ENCODE measurements at places on chromosomes 13 and 19. TPM values are rescaled to one million over a fixed set of nuclear protein-coding genes. Genes with fewer than 3 reads are reported as not detected.

DNA sequence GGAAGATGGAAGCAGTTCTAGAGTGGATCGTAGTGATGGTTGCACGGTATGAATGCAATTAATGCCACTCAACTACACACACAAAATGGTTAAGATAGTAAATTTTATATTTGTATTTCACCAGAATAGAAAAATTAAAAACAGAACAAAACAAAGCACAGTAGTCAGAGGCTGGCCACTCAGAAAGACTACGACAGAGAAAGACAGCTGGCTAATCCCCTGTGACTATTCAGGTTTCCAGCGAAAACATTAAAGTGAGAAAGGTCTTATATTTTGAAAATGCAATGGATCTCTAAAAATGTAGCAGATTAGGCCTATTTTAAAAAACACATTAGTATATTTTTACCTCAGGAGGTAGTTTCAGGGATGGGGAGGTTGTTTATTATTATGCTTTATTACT is 131.3 kb upstream of the POSTN start:
- H3K27ac ChIP-seq = no peak overlapping the region
- H3K36me3 ChIP-seq = no peaks in the 10 kb centered on the region
- no peak overlapping the region for H3K4me3 ChIP-seq

- DNase-seq = peak; percentile 94
- no peak within 1 kb of the TSS for H3K4me3 ChIP-seq
- H3K27ac ChIP-seq = no peak within 1 kb of the TSS
- H3K36me3 ChIP-seq = no peaks in the 10 kb centered on the region
These were observed at the start of gene ZNF835 for GRCh38 chr19:56671613-56671994. Gene ZNF835, minus strand, starts transcription at chr19:56671757. Its CDS starts 6,559 bp downstream, at chr19:56665198.

DNA sequence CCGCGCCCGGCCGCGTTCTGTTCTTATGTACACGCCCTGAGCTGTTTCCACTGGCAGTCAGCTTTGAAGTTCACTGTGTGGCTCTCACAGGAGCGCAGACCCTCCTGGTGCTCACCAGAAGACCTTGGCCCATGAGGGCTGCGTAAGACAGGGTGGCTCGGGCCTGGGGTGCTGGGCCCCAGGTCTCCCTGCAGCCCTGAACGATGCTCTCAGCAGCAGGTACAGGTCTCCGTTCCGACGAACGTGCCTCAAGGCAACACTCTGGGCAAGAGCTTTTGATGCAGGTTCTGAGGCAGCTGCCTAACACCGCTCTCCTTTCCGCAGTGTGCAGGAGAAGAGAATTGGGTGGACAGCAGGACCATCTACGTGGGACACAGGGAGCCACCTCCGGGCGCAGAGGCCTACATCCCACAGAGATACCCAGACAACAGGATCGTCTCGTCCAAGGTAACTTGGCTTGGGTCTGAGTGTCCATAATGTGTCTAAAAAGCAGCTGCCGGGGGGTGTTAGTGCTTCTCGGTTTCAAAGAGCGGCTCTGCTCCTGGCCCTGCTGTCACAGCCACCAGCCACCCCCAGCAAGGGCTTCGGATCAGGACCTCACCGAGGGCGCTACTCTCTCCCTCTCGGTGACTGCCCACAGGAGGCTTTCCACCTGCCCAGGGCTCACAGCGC is 95.1 kb downstream of the ATP11A start:
- no peaks in the 10 kb centered on the region for H3K27me3 ChIP-seq
- DNase-seq = no peak
- H3K4me3 ChIP-seq = no peak overlapping the region

GRCh38 chr19:20612711-20613316 is 47.2 kb upstream of the ZNF737 start:
- no peak for DNase-seq
- H3K4me1 ChIP-seq = no peaks in the 10 kb centered on the region
- no peaks in the 10 kb centered on the region for H3K27me3 ChIP-seq
- no peak overlapping the region for H3K27ac ChIP-seq
- H3K4me3 ChIP-seq = peak overlapping the region; percentile 53
- no peaks in the 10 kb centered on the region for H3K36me3 ChIP-seq

OLFM2 gene
- polyA plus RNA-seq = 10.7 TPM

DNA sequence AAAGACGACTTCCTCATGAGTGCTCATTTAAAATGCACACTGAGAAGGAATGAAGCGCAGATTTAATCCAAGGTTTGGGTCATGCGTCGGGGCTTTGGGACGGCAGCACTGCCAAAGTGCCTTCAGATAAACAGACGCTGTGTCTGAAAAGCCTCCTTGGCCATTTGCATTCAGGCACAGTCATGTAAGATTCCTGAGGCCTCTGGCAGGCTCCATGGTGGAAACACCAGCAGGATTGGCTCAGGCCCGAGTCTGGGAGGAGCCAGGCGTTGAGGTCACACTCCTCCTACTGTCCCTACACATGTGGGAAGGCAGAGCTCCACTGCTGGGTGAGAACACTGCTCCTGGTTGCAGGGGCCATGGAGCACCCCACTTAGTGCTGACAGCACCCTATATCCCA is 113.3 kb upstream of the KL start:
- no peak for DNase-seq
- H3K36me3 ChIP-seq = no peaks in the 10 kb centered on the region
- peaks cover 8% of the 10 kb centered on the region for H3K4me1 ChIP-seq
- no peak overlapping the region for H3K4me3 ChIP-seq
- H3K27ac ChIP-seq = no peak overlapping the region

CELF5 gene
- polyA plus RNA-seq = 0.33 TPM

DNA sequence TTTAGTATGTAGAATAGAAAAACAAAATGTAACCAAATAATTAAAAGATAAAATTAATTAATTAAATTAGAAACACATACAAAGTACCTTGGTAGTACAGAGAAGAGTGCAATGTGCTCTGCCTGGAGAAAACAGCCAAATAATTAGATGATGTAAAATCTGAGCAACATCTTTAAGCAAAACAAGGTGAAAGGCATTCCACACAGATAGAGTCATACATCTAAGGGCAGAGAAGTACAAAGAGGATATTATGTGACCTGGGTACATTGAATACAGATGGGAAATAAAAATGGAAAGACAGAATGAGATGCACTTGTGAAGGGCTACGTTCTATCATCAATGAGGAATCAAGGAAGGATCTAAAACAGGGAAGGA is 25.2 kb upstream of the FNDC3A start:
- no peaks in the 10 kb centered on the region for H3K27me3 ChIP-seq
- H3K27ac ChIP-seq = peak overlapping the region; percentile 93
- DNase-seq = no peak
- H3K4me1 ChIP-seq = peaks cover 5% of the 10 kb centered on the region
- no peak overlapping the region for H3K4me3 ChIP-seq

RYR1 gene
- under 0.01 TPM for polyA plus RNA-seq

DNA sequence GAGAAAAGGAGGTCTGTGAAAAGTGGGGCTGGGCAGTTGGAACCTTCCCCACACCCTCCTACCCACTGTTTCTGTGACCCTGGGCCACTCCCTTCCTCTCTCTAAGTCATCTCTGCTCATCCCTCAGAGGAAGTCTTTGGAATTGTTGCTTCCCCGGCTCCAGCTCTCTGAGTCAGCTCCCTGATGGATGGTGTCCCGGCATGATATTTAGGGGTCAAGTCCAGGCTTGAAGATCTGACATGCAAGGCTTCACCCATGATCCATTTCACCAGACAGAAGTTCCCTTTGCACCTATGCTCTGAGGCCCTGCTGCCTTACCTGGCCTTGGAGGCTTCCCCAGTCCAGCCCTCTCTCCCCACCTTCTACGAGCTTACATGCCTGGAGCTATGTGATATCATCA is 13.3 kb downstream of the EXOC3L2 start:
- H3K27me3 ChIP-seq = peaks cover 40% of the 10 kb centered on the region
- H3K4me3 ChIP-seq = no peak overlapping the region
- no peaks in the 10 kb centered on the region for H3K36me3 ChIP-seq
- H3K4me1 ChIP-seq = no peaks in the 10 kb centered on the region

- peaks cover 24% of the 10 kb centered on the region for H3K36me3 ChIP-seq
- no peak for DNase-seq
- H3K4me1 ChIP-seq = no peaks in the 10 kb centered on the region
- no peaks in the 10 kb centered on the region for H3K27me3 ChIP-seq
- H3K27ac ChIP-seq = no peak overlapping the region
These were observed 9.6 kb upstream of the NUMBL start for GRCh38 chr19:40700083-40700482.

KMT5C gene
- 14.0 TPM for polyA plus RNA-seq

DNA sequence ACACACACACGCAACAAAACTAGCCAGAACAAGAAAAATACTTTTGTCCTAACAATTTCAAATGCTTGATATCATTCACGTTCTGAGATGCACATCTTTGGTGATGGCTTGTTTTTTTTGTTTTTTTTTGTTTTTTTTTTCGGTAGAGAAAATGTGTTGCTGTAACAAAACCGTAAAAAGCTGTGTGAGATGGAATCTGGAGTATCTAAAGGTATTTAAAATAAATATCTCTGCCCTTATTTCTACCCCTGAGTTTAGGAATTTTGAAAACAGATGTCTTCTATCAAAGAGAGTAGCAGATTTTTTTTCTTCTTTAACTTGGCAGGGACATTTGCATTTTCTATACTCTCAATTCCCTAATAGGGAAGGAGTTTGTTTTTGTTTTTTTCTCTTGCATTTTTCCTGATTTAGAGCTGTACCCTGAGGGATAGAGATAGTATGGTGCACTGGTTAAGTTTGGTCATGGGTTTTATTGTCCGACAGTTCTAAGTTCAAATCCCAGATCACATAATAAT is 446.6 kb downstream of the KLF5 start:
- H3K4me1 ChIP-seq = no peaks in the 10 kb centered on the region
- no peak overlapping the region for H3K4me3 ChIP-seq
- no peak overlapping the region for H3K27ac ChIP-seq
- no peaks in the 10 kb centered on the region for H3K27me3 ChIP-seq

GFY gene
- polyA plus RNA-seq = not detected

HCN2 gene
- 5.6 TPM for polyA plus RNA-seq

- DNase-seq = no peak
- no peak overlapping the region for H3K27ac ChIP-seq
- no peak overlapping the region for H3K4me3 ChIP-seq
- no peaks in the 10 kb centered on the region for H3K27me3 ChIP-seq
These were observed 150.1 kb downstream of the OXGR1 start for GRCh38 chr13:96844195-96844594.

DNA sequence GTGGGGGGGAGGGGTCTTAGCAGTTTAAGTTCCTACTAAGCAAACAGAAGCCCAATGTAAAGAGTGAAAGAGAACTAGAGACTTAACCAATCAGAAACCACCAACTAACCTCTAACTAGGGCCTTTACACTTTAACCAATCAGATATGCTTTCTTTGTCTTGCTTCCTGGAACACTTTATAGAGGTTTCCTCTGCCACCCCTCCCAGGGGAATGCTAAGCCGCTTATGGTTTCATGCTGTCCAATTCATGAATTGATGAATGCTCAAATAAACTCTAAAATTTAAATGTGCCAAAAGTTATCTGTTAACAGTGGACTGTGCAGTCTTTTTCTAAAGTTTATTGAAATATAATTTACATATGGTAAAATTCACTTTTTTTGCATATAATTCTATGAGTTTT is 33.9 kb upstream of the LATS2 start:
- H3K27me3 ChIP-seq = no peaks in the 10 kb centered on the region
- H3K36me3 ChIP-seq = no peaks in the 10 kb centered on the region
- no peak overlapping the region for H3K4me3 ChIP-seq
- no peak overlapping the region for H3K27ac ChIP-seq
- H3K4me1 ChIP-seq = no peaks in the 10 kb centered on the region

ZNF749 gene
- 14.9 TPM for polyA plus RNA-seq

DNA sequence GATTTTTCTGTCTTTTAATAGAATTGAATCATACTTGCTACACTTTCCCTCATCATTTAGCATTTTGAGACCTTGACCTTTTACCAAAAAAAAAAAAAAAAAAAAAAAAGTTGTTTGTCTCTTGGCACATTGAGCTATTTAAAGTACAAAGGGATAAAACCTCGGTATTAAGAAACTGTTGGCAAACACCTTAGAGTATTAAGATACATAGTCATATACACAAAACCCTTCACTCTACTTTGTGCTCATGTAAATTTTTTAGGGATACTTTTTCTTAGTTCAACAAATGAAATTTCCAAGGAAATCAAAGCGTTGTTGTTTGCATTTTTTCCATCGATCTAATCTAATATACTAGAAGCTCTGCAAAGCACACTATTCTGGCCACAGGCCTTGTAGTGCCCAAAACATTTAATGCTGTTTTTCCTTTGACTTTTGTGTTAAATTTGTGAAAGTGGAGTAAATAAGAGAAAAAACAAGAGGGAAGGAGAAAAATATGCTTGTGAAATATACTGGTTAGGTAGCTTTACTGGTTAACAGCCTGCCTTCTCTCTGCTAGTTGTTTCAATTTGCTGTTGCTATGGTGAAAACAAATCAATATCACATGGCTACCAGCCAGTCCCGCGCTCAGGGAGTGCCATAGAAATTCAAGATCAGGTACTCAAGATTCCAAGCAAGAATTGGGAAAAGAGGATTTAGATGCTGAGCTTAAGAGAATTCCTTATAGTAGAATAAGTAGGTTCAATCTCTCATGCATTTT is 2.6 kb downstream of the MBNL2 start:
- H3K4me1 ChIP-seq = peaks cover 32% of the 10 kb centered on the region
- H3K4me3 ChIP-seq = peak overlapping the region; percentile 75
- peaks cover 14% of the 10 kb centered on the region for H3K36me3 ChIP-seq
- no peaks in the 10 kb centered on the region for H3K27me3 ChIP-seq

DNA sequence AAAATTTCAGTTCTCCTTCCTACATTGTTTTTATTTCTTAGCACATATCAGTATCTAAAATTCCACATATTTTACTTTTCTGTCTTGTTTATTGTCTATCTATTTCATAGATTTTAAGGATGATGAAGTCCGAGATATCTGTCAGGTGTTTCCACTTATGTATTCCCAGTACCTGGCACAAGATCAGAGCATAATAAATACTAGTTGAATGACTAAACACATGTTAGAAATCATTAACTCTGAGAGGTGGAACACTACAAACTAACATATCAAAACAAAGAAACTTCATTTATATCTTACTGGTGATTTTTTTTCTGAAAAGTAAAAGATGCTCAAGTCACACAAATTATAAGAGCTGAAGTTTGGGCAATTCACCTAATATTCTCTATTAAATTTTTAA is 1208.3 kb downstream of the PCDH9 start:
- H3K36me3 ChIP-seq = no peaks in the 10 kb centered on the region
- no peak overlapping the region for H3K4me3 ChIP-seq
- H3K27ac ChIP-seq = no peak overlapping the region

DNA sequence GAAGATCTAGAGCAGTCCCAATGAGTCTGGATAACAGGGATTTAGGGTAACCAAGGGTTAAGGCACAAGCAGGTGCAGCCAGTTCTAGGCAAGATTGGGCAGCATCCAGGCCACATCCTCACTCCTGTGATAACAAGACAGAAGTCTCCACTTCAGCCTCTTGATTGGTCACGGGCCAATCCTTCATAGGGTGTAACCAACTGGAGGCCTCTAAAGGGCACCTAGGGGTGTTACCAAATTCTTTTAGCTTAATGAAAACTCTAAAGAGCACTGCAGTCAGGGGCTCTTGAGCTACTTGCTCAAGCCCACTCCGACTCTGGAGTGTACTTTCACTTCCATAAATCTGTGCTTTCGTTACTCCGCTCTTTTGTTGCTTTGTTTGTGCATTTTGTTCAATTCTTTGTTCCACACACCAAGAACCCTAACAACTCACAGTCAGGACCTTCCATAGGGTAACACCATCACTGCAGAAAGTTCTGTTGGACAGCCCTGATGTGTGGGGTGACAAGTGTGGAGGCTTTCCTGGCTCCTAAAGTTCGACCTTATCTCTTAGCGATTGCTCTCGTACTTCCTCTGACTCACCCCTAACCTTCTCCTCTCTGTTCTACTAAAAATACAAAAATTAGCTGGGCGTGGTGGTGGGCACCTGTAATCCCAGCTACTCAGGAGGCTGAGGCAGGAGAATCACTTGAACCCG is 36.1 kb downstream of the ZSWIM9 start:
- no peaks in the 10 kb centered on the region for H3K27me3 ChIP-seq
- no peaks in the 10 kb centered on the region for H3K4me1 ChIP-seq

GRCh38 chr19:1745589-1746031 is 7.7 kb upstream of the ONECUT3 start:
- H3K27ac ChIP-seq = no peak overlapping the region
- no peak for DNase-seq
- H3K4me1 ChIP-seq = no peaks in the 10 kb centered on the region
- no peak overlapping the region for H3K4me3 ChIP-seq
- no peaks in the 10 kb centered on the region for H3K36me3 ChIP-seq

ETV2 gene
- polyA plus RNA-seq = 0.84 TPM
